ENCODE measurements at places on chromosomes 7 and 10. TPM values are rescaled to one million over a fixed set of nuclear protein-coding genes. Genes with fewer than 3 reads are reported as not detected.

DNA sequence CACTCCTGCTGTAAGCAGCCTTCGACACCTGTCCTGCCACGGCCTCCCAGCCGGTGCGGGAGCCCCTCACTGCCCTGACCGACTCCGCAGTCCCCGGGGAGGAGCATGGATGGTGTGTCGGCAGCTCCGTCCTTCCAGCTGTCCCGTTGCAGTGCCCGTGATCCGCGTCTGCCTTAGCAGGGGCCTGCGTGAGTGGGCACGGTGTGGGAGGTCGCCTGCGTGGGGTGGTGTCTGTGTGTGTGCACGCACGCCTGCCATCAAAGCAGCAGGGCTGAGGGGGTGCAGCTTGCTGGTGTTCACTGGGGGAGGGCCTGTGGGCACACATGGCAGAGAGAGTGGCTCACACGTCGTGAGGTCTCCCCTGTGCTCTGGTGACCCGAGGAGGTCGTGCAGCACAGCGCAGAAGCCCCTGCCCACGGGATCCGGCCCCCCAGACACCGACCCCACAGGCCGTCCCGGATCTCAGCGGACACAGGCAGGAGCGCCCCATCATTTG, 10.3 kb downstream of the MAFK start:
- H3K36me3 ChIP-seq: no peaks in the 10 kb centered on the region
- no peaks in the 10 kb centered on the region for H3K4me1 ChIP-seq
- no peak for DNase-seq
- no peaks in the 10 kb centered on the region for H3K27me3 ChIP-seq
- H3K4me3 ChIP-seq: no peak overlapping the region
- no peak overlapping the region for H3K27ac ChIP-seq

- H3K36me3 ChIP-seq: no peaks in the 10 kb centered on the region
- peaks cover 13% of the 10 kb centered on the region for H3K27me3 ChIP-seq
- H3K4me1 ChIP-seq: peaks cover 12% of the 10 kb centered on the region
- DNase-seq: no peak
Measured at GRCh38 chr7:118217210-118217619, 7.3 kb upstream of the ANKRD7 start.

DNA sequence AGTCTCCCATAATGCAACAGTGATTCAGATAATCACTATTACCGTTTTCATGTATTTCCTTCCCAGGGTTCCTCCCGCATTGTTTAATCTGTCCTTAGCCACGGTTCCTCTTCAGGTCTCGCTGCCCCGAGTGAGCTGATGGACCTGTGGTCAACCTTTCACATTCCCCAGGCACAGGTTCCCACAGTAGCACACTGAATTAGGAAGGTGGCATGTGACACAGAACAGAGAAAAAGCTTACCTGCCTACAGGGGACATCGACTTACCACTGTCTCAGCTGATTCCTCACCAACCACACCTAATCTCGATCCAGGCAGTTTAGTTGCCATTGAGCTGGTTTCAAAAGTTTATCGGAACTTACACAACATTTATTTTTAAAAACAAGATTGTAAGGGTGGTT, 72.2 kb downstream of the MTURN start:
- no peaks in the 10 kb centered on the region for H3K4me1 ChIP-seq
- no peak for DNase-seq

DNA sequence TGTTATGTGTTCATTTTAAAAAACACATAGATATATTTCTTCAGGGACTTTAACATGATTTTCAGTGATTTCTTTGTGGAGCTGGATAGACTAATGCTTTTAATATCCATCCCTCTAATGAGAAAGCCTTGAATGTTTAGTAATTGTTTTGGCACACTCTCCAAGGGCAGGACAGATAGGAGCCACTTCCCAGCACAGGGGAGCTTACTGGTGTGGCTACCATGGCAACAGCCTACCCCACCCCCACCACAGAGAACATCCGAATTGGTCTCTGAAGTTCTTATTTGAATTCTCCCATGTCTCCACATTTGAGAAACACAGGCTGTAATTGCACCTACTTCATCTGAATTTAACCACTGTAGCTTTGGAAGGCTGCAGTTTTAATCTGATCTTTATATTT, 87.7 kb downstream of the PRKG1 start:
- no peak for DNase-seq
- H3K4me3 ChIP-seq: no peak overlapping the region
- no peak overlapping the region for H3K27ac ChIP-seq
- no peaks in the 10 kb centered on the region for H3K27me3 ChIP-seq
- H3K4me1 ChIP-seq: no peaks in the 10 kb centered on the region
- H3K36me3 ChIP-seq: no peaks in the 10 kb centered on the region

The AKR1E2 gene
- total RNA-seq: 3.9 TPM

The IL2RA gene
- 1,187 TPM for total RNA-seq

The OLAH gene
- 0.89 TPM for total RNA-seq

The CCL24 gene
- 0.90 TPM for total RNA-seq
